ENCODE measurements at places on chromosomes 16 and 17. TPM values are rescaled to one million over a fixed set of nuclear protein-coding genes. Genes with fewer than 3 reads are reported as not detected.

DNA sequence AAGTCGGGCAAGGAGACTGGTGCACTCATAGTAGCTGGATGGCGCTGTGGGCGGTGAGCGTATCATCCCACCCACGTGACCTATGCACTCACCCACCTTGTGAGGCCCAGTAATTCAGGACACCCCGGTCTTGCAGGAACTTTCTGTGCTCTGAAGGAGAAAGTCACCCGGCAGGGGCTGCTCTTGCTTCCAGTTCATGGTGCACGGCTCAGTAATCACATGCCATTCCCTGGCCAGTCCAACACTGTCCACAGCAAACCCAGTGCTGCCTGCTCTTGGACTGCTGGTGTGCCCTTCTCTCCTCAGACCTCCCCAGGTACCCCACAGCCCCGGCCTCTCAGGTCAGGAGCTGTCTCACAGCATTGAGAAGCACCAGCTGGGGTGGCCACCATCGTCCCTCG, 16.4 kb upstream of the RHBDF2 start:
- no peaks in the 10 kb centered on the region for H3K36me3 ChIP-seq
- DNase-seq: no peak
- H3K27ac ChIP-seq: no peak overlapping the region
- no peaks in the 10 kb centered on the region for H3K27me3 ChIP-seq
- no peaks in the 10 kb centered on the region for H3K4me1 ChIP-seq

DNA sequence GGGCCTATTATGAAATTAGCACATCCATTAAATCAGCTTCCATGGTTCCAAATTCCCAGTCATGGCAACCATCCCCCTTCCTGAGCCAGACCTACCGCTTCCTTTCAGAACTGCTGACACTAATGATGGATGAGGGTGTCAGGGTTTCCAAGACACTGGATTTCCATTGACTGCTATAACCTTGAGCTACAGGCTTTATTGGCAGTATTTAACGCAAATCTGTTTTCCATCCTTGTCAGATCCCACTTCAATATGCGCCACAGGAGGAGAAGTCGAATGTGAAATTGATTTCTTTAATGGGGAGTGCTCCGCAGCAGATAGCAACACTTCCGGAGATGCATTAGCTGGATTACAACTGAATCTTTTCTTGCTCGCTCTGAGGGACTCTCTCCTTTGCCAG, 197.1 kb downstream of the HS3ST4 start:
- H3K4me3 ChIP-seq: no peak overlapping the region
- H3K27ac ChIP-seq: no peak overlapping the region
- DNase-seq: no peak
- no peaks in the 10 kb centered on the region for H3K27me3 ChIP-seq
- H3K36me3 ChIP-seq: no peaks in the 10 kb centered on the region
- H3K4me1 ChIP-seq: no peaks in the 10 kb centered on the region

The IRX3 gene
- polyA plus RNA-seq: 212 TPM

The CCDC200 gene
- 6.1 TPM for polyA plus RNA-seq

DNA sequence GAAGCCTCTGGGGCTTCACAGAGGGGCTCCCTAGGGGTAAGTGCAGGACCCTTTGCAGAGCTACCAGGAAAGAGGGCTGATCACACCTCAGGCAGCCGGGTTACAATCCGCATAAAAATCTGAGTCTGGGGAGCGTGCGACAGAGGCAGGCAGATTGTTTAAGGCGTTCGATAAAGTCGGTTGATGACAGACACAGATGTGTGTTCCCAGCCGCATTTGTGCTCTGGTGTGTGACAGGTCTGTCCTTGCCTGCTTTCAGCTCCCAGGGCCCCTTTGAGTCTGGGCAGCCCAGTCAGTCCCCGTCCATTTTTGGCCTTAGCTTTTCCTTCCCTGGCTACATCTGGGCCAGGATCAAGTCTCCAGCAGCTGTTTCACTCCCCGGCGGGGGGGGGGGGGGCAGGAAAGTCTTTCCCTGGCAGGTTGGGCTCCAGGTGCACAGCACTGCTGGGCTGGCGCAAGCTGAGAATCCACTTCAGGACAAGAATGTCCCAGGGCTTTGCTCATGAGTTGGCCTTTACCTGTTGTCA, 1.3 kb upstream of the ZACN start:
- no peak overlapping the region for H3K4me3 ChIP-seq
- peaks cover 29% of the 10 kb centered on the region for H3K4me1 ChIP-seq
- DNase-seq: no peak
- H3K27ac ChIP-seq: no peak overlapping the region
- peaks cover 54% of the 10 kb centered on the region for H3K27me3 ChIP-seq

The LCAT gene
- 13.8 TPM for polyA plus RNA-seq

The MT1G gene
- not detected for polyA plus RNA-seq

GRCh38 chr17:43469145-43469544, 14.6 kb upstream of the DHX8 start:
- no peaks in the 10 kb centered on the region for H3K4me1 ChIP-seq
- H3K4me3 ChIP-seq: no peak overlapping the region
- H3K27me3 ChIP-seq: no peaks in the 10 kb centered on the region
- peak; percentile 41 for DNase-seq

The ADAP2 gene
- polyA plus RNA-seq: 0.71 TPM

GRCh38 chr16:69767459-69768229, 5.5 kb downstream of the WWP2 start:
- no peak for DNase-seq
- no peak overlapping the region for H3K4me3 ChIP-seq
- H3K27ac ChIP-seq: no peak overlapping the region
- H3K4me1 ChIP-seq: no peaks in the 10 kb centered on the region
- no peaks in the 10 kb centered on the region for H3K36me3 ChIP-seq
- no peaks in the 10 kb centered on the region for H3K27me3 ChIP-seq

DNA sequence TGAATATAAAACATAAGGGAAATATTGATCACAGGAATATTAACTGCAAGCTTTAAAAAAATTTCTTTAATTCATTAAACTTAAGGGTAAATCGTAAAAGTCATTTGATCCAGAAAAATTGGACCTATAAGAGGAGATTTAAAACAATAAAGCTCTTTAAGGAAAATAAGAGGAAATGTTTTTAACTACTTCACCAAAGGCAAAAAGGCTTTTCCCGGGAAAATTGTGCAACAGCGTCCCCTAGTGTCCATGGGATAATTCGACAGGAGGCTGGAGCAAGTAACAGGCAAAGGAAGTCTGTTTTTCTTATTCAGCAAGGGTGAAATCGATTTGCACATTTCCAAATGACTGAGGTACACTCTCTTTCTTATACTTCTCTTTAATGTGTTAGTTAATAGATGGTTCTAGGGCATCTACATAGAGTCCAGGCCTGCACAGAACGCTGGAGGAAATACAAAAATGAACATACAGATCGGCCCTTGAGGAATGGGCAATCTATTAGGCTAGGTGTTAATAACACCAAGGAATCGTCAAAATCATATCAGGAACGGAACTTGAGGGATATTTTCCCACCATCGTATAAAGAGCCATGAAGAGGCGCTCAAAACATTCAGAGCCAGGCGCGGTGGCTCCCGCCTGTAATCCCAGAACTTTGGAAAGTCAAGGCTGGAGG, 61.4 kb downstream of the ZNF18 start:
- H3K27me3 ChIP-seq: no peaks in the 10 kb centered on the region
- no peaks in the 10 kb centered on the region for H3K36me3 ChIP-seq
- no peak overlapping the region for H3K27ac ChIP-seq
- H3K4me1 ChIP-seq: no peaks in the 10 kb centered on the region
- no peak overlapping the region for H3K4me3 ChIP-seq
